ENCODE measurements at places on chromosomes 4 and X.

DNA sequence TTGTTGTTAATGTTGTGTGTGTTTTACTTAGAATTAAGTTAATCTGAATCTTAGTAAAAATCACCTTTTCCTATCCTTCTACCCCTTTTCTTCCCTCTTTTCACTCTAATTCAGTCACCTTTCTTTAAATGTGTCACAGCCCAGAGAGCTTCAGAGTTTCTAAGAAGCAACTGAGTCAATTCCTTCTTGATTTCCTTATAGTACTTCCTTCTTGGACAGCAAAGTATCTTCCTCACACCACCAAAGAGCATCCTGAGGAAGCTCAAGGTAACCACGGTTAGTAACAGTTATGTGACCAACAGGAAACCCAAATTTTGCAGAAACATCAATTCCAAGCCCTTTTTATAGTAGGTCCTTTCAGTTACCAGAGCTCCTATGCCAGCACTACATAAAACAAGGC, 243.2 kb upstream of the BMP3 start:
- no peak for DNase-seq

DNA sequence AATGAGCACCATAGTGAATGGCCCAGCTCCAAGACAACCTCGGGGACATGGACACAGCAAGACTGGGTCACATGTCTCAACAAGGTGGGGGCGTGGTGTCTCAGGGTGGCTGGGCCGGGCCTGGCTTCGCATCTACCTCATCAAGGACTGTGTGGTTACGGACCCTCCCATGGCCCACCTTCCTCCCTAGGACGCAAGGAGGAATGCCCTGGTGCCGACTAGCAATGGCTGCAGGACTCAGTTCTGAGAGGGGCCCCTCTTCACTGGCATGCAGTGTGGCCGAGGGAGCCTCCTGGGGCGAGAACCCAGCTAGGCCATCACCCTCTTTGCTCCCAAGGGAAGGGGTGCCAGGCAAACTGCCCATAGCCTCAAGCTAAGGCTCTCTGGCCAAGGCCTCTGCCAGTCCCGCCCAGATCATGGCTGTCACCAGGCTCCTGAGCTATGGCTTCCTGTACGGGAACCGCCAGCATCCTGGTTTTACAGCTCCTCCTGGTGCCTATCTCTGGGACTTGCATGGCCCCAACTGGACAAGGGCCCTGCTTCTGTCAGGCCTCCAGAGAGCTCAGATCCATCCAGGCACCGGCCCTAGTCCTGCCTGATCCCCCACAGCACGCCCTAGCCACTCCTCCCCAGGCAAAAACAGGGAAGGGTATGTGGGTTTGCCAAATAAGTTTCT, 218.0 kb upstream of the AGTR2 start:
- DNase-seq: no peak

DNA sequence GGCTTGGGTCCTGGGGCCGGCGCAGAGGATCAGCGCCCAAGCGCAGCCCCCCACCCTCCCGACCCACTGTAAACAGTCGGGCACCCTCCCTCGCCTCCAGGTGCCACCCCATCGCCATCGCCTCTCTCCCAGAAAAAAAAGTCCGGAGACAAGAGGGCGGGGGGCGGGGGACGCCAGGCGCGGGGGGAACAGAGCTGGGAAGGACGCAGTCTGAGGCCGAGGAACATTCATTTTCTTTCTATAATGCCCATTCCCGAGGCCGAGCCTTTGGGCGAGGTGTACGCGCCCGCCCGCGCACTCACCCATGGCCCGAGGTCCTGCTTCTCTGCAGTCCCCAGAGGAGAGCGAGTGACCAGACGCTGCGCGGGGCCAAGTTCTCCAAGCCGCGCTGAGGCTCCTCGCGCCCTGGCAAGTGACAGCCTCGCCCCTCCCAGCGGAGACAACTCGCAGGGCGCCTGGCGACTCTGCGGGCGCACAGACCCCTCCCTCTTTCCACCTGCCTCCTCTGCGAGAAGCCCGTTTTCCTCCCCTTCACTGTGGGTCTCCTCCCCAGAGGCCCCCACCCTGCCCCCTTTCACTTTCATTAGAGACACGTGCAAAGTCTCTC, 63.5 kb upstream of the WDR17 start:
- peak; percentile 74 for DNase-seq

GRCh38 chr4:88285235-88285653, 883 bp upstream of the PPM1K start:
- no peak for DNase-seq

- no peak for DNase-seq
Measured at GRCh38 chr4:177008071-177008835, 215.5 kb upstream of the VEGFC start.

- DNase-seq: no peak
Measured at GRCh38 chr4:165967486-165967885, 94.4 kb downstream of the TLL1 start.

Measured in sigmoid colon (tissue), 7 donors.